ENCODE measurements at places on chromosomes 5 and 9.

DNA sequence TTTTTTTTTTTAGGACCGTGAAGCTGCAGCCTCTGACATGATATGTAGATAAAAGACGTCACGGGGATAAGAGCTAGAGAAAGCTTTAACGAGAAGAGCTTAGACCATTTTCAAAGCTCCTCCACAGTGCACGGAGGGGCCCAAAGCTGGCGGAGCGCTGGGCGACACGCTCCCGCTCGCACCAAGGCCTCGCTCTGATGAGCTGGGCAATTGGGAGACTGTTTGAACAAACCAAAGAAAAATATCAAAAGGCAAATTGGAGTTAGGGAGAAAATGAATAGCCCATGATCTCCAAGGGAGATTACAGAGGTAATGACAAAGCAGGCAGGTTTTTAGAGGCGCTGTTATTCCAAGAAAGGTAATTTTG, 179.4 kb downstream of the SREK1 start:
- DNase-seq = no peak

GRCh38 chr9:91629718-91630117, 206.1 kb upstream of the NFIL3 start:
- DNase-seq = no peak

DNA sequence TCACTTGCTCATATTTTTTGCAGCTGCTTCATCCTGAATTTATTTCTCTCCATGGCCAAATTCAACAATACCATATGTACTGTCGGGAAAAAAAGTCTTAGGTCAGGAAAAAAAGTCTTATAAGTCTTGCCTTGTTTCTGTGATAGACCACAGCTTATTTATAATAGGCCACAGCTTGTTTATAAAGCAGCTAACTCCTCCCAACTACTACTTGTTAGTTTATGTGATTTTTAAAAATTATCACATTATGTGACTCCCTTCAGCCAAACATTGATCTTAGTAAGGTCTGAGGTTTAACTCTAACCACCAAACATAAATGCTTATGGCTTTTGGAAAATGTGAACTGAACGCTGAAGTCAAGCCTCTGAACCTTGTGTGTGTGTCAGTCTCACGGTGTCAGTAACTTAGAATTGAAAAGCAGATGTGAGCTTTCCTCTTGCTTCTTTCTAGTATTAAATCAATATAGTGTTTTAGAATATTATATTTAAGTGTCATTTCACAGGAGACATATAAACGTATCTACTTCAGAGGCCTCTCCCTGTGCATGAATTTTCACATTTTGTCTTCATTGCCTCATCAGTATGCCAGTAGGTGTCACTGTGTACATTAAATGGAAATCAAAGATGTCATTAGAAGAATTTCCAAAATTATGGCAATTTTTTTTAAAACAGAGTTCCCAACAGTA, 51.3 kb downstream of the SNX24 start:
- peak; percentile 17 for DNase-seq

- no peak for DNase-seq
Observed at GRCh38 chr9:14279671-14280070, 34.3 kb downstream of the NFIB start.

DNA sequence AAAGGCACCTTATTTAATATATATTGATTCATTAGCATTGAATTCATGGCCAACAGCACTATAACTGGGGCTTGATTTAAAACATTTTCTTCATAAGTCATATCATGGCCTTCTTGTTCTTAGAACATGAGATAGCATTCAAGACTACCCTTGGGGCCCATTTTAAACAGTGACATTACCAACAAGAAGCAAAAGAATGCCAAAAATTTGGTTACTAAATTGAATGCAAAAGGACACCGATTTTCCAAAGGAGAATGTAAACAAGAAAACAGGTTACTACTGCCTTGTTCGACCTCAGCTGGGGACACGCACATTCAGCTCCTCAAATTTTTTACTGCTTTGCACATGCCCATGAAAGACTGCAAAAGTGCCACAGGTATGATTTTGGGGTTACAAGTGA, 219.4 kb upstream of the TLE4 start:
- no peak for DNase-seq

- DNase-seq = no peak
Observed at GRCh38 chr5:132438917-132439316, 51.7 kb downstream of the IRF1 start.

- no peak for DNase-seq
Observed at GRCh38 chr9:5562806-5563416, 52.6 kb downstream of the PDCD1LG2 start.

GRCh38 chr5:9888501-9888901, 258.4 kb upstream of the TAS2R1 start:
- DNase-seq = peak; percentile 78

DNA sequence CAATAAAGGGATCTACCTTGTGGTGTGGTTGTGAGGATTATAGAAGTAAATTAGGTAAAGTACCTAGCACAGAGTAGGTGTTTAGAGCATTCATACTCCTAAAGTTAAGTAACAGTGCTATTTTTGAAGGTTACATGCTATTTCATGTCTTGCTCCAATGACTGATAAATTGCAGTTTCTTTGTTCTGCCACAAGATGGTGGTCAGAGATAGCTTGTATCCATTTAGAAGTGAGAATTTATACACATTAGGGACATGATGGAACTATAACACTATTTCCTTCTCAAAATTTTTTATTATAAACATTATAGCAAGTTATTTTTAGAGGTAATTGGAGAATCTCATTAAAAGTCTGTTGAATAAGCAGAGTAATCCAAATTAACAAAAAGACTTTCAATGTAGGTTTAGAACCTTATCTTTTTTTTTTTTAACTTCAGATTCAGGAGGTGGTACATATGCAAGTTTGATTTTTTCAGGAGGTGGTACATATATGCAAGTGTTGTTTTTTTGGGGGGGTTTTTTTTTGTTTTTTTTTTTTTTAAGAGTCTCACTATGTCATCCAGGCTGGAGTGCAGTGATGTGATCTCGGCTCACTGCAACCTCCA, 17.1 kb downstream of the MTREX start:
- DNase-seq = peak; percentile 49

- DNase-seq = no peak
Observed at GRCh38 chr5:44412286-44412685, 23.1 kb upstream of the FGF10 start.

- no peak for DNase-seq
Observed at GRCh38 chr5:129406440-129406839, 53.7 kb upstream of the ADAMTS19 start.

DNA sequence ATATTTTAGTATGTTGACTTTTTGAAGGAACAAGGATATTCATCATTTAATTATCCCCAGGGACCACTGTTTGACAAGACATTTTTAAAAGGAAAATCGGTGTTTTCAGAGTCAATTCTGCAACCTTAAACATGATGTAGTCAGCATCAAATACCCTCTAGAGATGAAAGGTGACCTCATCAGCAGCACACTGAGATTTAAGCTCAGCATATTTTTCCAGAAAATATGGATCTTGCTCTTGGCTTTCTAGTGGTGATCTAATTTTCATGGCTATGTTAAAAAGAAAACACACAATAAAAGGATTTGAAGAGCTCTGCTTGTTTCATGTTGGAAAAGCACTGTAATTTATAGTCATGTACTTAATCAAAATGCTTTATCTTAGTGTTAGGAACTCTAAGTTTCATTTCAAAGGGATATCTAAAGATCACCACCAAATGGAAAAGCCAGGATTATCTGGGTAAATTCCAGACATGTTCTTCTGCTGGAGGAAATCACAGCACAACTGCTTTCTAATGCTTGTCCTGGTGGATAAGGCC, 487.2 kb downstream of the ENC1 start:
- DNase-seq = no peak

GRCh38 chr9:16450578-16450977, 419.9 kb downstream of the BNC2 start:
- DNase-seq = no peak

- DNase-seq = no peak
Observed at GRCh38 chr5:168747987-168748777, 169.0 kb upstream of the PANK3 start.

DNA sequence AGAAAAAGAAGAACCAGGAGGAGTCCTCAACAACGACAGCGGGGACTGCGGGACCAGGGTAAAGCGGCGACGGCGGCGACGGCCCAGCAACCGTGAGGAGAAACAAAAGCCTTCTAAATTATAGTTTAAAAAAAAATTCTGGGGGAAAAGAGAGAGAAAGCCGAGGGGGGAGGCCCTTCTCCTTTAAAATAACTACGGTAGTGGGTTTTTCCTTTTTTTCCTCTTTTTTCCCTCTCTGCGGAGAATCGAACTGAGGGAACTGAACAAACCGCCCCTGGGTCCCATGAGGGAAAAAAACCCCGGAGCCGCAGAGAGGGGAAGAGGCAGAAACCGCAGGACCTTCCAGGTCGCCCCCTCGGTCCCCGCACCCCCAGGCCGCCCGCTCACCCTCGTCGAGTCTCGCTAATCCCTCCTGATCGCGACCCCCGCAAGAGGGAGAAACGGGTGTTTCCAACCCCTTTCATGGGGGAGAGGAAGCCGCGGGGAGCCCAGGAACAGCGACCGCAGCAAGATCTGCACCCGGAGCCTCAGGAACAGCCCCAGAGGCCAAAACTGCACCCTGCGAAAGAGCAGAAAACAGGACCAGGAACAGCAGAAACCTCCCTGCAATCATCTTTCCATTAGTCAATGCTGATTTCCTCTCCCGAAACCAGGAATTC, 453 bp downstream of the CPEB4 start:
- peak; percentile 12 for DNase-seq

GRCh38 chr9:74322661-74323314, 174.3 kb upstream of the RORB start:
- no peak for DNase-seq

- DNase-seq = no peak
Observed at GRCh38 chr9:135080286-135081263, 6.9 kb upstream of the OLFM1 start.

- no peak for DNase-seq
Observed at GRCh38 chr5:54301849-54302248, 8.5 kb downstream of the ARL15 start.

DNA sequence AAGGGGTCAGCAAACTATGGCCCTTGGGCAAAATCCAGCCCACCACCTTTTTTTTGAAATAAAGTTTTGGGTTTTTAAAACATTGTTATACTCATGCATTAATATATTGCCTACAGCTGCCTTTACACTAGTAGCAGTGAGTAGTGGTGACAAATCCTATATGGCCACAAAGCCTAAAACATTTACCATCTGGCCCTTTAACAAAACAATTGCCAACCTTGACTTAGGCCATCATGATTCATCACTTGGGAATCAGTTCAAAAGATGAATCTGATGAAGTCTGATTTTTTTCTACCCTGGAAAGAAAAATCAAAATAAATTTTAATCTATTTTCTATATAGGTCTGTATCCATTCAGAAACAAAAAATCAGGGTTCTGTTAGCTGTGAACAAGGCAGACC, 484.9 kb downstream of the BNC2 start:
- peak; percentile 58 for DNase-seq

DNA sequence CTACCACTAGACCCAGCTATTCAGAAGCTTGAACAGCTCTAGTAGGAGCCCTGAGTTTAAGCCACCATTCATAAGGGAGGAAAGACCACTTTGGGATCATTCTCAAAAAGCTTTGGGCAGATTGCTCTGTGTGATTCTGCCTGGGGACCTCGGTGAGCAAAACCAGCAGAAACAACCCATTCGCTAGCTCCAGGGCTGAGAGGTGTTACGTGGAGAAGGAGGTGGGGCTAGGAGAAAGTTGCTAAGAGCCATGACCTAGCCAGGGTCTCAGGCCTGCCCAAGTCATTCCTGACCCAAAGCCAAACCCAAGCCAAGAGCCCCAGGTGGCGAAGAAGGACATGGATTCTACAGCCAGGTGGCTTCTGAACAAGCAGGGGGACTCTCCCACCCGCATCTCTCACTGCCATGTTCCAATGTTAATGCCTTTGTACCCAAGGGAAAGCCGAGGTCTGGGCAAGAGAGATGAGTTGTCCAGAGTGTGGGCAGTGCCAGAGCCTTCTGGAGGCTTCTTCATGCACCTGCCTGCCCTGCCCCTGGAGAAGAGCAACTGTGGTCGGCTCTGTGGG, 4.0 kb upstream of the BARHL1 start:
- DNase-seq = no peak

DNA sequence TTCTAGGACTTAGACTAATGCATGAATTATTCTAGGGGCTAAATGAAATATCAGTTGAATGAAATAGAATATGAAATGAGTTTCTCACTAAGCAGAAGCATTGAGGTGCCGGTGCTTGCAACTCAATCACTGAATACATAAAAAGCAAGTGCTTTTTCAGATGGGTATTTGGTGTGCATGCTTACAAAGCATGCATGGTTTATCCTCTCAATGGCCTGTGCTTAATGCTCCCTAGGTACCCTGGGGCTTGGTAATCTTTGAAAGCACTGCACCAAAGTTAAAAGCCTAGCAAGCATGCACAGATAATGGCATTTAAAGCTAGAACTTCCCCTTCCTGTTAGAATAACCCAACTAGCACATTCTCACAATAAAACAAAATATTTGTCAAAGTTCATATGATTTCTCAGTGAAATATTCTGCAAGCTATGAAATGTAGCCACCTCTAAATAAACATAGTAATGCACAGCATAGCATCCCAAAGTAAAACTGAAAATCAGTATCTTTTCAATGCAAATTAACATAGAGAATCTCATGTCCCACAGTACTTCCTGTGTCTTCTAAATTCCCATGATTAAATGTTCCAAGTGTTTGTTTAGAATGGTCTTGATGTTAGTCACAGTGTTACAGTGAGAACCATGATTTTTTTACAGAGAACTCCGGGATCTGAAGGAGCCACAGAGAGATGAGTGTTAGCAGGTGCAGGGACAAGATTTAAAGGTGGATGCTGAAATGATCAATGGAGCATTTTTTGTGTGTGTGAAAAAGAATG, 143.4 kb upstream of the CDH6 start:
- DNase-seq = no peak

GRCh38 chr5:17182494-17182893, 34.9 kb upstream of the BASP1 start:
- DNase-seq = no peak

DNA sequence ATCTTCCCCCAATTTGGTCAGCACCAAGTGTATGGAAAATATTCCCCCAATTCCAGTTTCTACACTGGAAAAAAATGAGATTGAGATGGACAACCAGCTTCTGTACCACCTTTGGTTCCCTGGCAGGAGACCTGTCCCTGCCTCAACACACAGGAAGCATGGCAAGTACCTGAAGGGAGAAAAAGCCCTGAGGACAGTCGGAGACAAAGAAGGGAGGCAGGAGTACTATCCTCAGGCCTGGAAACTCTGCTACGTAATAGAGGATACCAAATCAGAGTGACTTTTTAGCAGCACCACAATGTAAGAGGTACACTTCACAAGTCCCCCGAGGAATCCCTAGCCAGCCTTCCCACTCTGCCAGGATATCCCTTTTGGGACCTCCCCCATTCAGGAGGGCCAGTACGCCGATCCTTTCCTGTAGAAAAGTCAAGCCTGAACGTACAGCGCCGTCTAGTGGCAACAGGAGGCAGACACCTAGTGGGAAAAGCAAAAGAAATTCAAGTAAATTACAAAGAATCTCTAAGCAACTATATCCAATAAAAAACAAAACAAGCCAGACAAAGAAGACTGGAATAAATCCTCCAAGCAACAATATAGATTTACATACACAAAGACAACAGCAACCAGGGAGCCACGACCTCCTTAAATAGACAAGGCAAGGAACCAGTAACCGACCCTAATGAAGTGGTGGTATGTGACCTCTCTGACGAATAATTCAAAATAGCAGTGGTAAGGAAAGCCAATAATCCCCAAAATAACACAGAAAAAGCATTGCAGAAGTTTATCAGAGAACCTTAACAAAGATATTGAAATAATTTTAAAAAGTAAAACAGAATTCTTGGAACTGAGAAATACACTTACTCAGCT, 63.3 kb upstream of the SLCO6A1 start:
- DNase-seq = peak; percentile 15

All from fibroblast of gingiva (primary cell).